Large intestine (tissue), 12 donors: ENCODE measurements at places on chromosomes 4 and X.

- DNase-seq: no peak
Observed at GRCh38 chr4:137541181-137541580, 8.9 kb upstream of the PCDH18 start.

GRCh38 chr4:145440292-145441007 is 41.2 kb upstream of the SMAD1 start:
- DNase-seq: no peak

- DNase-seq: no peak
Observed at GRCh38 chrX:56783450-56783831, 54.4 kb downstream of the NBDY start.

DNA sequence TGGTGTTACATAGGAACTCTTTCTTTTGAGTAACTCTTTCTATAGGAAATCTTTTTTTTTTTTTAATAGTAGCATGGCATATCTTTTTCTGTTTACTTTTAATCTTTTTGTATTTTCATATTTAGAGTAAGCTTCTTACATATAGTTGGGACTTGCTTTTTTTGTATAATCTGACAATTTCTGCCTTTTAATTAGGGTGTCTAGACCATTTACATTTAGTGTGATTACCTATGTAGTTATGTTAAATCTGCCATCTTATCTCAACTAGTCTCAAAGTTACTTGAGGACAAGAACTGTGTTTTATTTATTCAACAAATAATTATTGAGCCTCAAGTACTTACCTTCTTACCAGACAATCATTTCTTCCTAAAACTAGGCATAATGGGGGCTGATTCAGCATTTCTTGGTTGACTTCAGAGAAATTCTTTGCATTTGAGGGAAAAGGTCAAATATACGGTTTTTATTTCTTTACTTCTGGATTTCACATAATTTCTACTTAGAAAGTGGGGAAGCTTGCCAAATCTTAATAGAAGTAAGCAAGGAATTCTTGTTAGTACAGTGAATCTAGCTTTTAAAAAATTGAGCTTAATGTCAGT is 28.6 kb downstream of the MND1 start:
- DNase-seq: no peak

DNA sequence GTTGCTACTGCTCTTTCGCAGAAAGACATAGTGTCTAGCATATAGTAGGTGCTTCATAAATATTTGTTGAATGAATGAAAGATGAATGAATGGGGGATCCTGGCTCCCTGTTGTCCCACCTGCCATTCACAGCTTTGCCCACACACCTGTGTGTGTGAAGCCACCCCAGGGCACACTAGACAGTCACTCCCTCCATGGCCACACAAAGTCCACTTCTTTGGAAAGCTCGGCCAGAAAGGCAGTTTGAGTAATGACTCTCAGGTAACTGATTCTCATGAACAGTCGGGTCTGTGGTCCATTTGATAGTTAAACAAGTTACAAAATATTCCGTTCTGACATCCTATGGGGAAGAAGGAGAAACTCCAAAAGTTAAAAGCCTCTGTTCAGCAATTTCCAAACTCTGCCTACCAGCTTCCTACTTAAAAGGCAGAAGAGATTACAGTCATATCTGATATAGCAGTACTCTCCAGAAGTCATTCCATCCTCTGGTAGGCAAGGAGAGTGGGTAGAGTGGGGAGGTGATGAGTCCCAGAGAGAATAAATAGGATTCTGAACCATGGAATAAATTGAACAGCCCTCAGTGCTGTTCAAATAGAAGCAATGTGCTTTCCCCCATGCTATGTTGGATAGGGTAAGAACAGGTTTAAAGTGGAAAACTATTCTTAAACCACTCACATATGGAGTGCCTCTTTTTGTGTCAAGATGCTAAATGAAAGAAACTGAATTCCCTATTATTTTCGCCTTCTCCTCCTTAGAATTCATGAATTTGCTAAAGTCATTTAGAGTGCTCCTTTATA is 204.9 kb upstream of the GALNT7 start:
- DNase-seq: no peak

DNA sequence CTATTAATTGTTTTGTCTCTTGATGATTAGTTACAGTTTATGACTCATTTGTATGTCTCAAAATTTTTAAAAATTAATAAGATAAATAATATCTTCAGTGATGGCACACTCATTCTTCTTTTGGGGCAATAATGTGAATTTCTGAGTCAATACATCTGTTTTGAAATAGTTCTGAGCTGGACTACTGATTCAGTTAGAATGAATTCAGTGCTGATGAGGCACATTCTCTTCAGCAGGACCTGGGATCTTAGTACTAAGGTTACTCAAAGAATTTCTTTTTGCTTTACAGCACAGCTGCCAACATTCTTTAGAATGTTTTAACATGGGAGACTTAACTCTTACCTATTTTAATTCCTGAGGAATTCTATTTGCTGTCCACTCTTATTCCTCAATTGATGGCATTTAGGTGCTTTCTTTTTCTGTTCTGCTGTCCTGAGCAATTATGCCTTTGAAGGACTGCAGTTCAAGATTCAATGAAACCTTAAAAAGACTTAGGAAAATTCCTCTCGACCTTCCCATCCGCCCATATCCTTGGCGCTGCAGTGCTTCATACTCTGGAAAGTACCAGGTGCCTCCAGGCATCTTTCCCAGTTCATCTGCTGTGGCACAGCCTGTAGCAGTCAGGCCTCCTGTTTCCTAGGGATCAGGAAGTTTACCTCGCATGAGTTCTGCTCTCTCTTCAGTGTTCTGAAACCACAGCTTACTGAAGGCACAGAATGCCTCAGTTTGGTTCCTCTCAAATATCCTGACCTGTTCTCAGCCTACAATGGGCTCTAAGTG is 213.7 kb downstream of the FSTL5 start:
- no peak for DNase-seq

- no peak for DNase-seq
Observed at GRCh38 chr4:93788712-93789111, 39.8 kb upstream of the ATOH1 start.

GRCh38 chr4:152559641-152560040 is 23.7 kb upstream of the FBXW7 start:
- DNase-seq: no peak

GRCh38 chrX:110412971-110413726 is 54.5 kb downstream of the RTL9 start:
- DNase-seq: peak; percentile 60

DNA sequence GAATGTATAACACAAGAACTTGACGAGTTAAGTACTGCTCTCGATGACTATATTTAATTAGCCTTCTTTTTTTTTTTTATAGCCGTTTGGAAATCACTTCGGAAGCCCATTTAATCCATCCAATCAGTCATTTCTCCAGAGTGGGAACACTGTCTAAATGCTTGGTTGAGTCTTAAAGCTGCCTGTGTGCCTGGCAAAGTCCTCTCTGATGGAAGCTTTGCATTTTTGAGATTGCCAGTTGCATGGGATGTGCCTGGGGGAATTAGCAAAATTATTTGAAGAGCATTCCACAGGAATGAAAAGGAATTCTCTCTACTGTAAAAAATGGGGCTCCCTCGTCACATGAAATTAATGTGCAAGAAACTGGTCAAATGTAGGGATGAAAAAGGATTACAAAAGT is 398.8 kb upstream of the RPS6KA3 start:
- no peak for DNase-seq

GRCh38 chrX:17039826-17040225 is 93.4 kb downstream of the REPS2 start:
- no peak for DNase-seq

- no peak for DNase-seq
Observed at GRCh38 chrX:109797311-109797975, 64.4 kb upstream of the ACSL4 start.

DNA sequence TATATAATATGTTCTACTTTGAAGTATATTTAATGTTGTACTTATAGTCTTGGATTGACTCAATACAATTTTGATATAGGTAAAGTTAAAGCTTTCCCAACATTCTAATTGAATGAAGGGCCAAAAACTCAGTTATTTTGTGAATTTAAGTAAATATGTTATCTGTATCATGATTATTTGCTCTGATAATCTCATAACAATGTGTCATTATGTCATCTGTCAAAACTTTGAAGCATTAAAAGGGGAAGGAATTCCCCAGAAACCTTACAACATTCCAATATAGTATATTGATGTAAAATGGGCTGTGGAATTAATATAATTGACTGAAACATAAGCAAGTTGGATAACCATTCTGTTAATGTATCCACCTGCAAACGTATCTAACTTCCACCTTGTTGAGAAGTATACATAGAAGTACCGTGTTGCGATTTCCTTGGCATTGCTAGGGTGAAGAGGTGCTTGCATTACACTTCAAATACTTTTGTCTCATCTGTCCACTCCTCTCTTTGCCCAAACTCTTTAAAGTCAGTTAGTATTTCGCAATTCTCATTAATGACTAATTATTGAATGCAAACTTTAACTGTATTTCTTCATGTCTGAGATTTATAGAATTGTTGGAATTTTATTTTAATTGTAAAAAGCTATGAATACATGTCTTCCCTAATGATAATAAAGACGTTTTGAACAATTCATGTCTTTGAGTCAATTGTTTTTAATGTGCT is 1982.1 kb upstream of the ADGRL3 start:
- DNase-seq: no peak

GRCh38 chrX:47690175-47690574 is 31.2 kb upstream of the UXT start:
- DNase-seq: no peak

- no peak for DNase-seq
Observed at GRCh38 chr4:72073816-72074215, 42.0 kb downstream of the NPFFR2 start.
